NCI-H446 (cell line): ENCODE measurements at places on chromosomes 12 and 14.

DNA sequence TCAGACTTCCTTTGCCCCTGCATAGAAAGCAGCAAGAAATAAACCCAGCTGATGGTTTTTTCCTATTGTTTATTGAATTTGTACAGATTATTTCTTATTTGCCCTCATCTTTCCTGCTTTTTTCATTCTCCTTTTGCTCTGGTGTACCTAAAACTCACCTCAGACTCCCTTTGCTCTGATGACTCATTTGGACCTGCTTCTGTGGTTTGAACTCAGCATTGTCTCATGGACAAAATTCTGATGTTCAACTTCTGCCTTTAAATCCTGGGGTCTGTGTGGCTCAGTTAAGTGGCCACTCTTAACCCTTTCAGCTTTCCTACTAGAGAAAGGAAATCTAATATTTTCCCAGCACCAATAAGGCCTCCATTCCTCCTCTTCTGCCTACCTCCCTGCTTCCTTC, 3.5 kb upstream of the SENP1 start:
- no peak for DNase-seq

- DNase-seq = no peak
Observed at GRCh38 chr14:93715279-93715927, 72.9 kb downstream of the PRIMA1 start.

DNA sequence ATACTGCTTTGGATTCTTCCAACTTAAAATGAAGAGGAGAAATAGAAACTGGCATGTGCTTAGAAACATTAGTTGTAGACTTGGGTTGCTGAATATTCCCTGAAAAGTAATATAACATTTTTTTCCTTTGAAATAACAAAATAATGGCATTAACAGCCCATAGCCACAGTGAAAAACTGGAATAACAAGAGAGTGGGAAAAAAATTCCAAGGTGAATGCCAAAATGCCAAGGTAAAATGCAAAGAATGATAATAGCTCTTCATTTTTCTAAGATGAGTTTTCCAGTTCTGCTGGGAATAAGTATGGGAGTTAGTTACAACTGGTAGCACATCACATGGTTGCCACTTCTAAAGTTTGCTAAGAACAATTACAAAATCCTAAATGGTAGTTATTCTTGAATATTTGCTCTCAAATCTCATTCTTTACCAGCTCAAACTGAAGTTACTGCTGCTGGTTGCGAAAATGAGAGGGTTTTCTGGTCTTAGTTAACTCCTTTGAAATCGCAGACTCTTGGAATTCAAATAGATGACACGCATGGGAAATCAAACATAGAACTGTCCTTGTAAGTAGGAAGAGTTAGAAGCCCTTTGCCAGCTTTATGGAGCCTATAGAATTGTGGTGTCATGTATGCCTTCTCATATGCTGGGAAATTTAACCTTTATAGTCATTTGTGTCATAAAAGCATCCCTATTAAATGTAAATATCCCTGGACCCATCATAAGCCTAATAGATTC, 165.0 kb upstream of the DCN start:
- DNase-seq = no peak

DNA sequence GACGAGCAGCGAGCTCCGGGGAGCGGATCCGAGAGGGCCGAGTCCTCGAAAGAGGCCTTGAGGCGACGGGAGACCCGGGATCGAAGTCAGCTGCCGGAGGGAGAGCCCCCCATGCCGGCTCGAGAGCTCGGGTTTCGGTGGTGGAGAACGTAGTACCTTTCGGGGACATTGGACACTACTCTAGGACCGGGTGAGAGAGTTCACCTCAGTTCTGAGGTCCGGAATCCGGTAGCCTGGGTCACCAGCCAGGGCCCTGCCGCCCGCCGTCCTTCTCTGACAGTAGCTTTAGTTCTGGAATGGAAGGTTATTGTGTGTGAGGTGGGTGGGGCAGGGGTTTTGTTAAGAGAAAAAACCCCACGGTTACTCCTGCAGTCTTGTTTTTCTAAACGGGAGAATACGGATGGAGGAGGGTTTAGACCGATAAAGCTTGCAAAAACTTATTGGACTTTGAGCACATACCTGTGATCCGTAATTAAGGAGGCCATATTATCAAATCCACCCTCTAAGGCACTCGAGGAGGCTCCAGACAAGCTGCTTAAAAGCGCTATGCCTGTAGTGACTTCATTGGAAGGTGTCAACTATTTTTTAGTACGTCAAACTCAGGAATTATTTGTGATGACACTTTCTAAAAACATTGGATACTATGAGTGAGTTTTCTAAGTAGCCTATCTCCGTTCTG, 765 bp downstream of the SCYL2 start:
- DNase-seq = no peak

- no peak for DNase-seq
Observed at GRCh38 chr14:103520269-103520656, 2.4 kb downstream of the CKB start.

DNA sequence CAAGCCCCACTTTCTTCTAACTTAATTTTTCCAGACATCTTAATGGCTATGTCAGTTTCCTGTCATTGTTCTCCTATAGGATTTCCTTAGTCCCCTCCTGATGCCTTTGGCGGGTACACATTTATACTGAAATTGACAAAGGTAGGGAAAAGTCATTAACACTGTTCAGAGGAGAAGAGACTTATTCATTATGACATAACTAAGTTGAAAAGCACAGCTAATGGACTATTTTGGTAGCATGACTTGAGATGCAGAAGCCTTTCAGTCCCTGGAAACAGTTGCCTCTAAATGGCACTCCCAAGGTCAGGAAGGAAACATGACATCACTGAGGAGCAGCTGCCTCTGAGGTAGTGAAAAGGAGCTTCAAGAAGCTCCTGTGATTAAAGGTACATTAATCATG, 317.5 kb upstream of the KITLG start:
- DNase-seq = no peak

- DNase-seq = no peak
Observed at GRCh38 chr12:66753810-66754209, 74.9 kb upstream of the GRIP1 start.

GRCh38 chr12:11673666-11674461, 24.4 kb downstream of the ETV6 start:
- no peak for DNase-seq

- DNase-seq = no peak
Observed at GRCh38 chr14:45084946-45085346, 1.0 kb downstream of the PRPF39 start.

GRCh38 chr14:99573436-99574098, 30.4 kb downstream of the CCDC85C start:
- peak; percentile 66 for DNase-seq

DNA sequence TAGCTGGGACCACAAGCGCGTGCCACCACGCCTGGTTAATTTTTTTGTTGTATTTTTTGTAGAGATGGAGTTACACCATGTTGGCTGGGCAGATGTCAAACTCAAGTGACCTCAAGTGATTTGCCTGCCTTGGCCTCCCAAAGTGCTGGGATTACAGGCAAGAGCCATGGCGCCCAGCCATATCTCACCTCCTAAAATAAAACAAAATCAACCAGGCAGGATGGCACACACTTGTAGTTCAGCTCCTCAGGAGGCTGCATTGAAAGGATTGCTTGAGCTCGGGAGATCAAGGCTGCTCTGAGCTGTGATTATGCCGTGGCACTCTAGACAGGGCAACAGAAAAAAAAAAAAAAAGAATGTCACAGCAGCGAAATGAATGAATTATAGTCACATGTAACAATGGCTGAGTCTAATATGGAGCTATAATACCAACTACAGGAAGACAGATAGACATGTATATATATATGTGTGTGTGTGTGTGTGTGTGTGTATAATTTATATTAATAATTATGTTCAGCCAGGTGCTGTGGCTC, 19.3 kb upstream of the TMEM120B start:
- DNase-seq = no peak

- DNase-seq = no peak
Observed at GRCh38 chr12:64110864-64111263, 111.2 kb downstream of the KICS2 start.

- DNase-seq = no peak
Observed at GRCh38 chr14:34051966-34052657, 101.2 kb upstream of the EGLN3 start.

GRCh38 chr12:111443586-111443985, 37.9 kb downstream of the SH2B3 start:
- DNase-seq = no peak

GRCh38 chr12:49869816-49870500, 27.1 kb upstream of the BCDIN3D start:
- DNase-seq = no peak

DNA sequence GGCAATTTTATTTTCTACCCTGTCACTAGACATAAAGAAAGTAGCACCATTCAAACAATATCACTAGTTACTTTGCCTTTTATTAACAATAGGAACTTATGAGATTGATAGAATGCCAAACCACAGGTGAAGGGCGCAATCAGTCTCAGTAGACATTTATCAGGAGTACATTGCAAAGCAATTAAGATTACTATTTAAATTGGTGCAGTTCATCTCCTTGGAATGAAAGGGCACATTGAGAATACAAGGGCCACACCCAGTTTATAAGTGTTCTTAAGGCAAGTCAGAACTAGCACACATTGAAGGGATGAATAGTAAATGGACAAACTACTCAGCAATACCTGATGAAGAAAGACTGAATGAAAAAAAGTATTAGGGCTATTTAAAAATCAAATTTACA, 601.4 kb downstream of the C12orf50 start:
- no peak for DNase-seq

GRCh38 chr14:34462132-34462893, at the start of gene SPTSSA:
SPTSSA (minus strand) TSS chr14:34462240; CDS start chr14:34462207, 33 bp downstream.
- DNase-seq = peak; percentile 95

DNA sequence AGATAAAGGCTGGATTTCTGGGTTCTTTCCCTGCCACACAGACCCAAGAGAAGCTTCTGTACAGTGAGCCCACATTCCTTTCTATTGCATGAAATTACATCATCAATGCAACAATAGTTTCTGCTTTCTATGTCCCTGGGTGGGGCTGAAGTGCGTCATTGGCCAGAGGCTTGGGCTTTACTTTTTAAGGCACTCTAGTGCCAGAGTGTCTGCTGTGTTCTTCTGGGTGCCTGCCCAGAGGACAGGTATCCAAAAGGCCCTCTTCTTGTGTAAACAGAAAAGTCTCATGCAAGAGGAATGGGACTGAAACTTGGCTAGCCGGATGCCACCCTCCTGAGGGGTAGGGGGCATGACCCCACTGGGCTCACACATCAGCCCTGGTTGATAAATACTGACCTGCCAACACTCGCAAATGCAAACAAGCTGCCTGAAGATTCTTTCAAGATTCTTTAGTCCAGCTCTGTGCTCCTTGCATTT, 5.9 kb downstream of the KRT86 start:
- no peak for DNase-seq

DNA sequence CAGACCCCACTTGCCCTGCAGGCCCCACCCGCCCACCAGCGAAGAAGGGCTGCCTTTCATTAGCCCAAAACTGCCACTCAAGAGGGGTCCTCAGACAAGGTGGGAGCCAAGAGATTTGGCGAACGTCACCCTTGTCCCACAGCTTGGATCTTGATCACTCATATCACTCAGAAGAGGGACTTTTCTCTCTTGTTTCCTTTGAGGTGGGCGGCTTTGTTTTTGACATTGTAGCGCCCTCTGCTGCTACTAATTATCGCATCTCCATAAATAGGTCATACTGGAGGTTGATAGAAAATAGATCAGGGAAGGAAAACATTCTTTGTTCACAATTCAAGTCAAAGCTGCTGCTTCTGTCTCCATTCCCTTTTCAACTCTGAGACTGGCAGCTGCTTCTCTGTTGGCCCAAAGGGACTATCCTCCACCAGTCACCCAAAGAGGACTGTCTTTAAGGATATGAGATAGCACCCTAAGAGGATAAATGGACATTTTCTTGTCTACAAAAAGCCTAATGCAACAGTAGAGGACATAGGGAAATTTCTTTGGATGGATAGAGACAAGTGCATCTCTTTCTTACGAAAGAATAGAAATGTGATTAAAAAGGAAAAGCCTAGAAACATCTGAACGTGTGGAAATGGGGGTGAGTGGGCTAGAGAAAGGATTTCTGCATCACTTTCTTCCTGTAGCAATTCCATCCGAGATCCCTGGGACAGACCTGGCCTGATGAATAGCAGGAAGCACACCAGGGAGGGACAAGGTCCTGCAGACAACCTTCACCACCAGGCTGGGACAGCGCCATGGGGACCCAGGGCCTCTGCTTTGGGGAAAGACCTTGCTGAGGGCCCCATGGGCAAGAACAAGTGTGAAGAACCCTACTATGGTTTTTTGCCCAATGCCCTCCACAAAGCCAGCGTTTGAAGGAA, 115.8 kb downstream of the DAD1 start:
- DNase-seq = peak; percentile 45

DNA sequence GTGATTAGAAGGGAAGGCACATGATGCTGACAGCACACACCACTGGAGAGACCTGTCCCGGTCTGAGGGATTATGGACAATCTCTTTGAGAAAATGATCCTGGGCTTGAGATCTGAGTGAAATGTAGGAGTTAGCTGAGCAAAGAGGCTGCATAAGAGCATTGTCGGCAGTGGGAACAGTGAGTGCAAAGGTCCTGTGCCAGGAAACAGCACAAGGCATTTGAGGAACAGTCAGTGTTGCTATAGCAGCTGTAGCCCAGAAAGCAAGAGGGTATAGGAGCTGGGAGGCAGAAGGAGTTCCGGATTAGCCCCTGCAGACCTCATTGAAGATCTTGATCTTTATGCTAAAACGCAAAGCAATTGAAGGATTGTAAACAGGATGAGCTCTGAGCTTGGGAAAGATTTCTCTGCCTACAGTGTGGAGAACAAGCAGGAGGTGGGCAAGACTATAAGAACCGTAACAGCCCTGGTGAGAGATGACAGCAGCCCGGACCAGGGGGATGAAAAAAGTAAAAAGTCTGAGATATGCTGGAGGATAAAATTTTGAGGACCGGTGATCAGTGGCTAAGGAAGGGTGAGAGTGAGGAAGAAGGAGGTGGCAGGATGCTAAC, 28.5 kb downstream of the CFL2 start:
- no peak for DNase-seq

DNA sequence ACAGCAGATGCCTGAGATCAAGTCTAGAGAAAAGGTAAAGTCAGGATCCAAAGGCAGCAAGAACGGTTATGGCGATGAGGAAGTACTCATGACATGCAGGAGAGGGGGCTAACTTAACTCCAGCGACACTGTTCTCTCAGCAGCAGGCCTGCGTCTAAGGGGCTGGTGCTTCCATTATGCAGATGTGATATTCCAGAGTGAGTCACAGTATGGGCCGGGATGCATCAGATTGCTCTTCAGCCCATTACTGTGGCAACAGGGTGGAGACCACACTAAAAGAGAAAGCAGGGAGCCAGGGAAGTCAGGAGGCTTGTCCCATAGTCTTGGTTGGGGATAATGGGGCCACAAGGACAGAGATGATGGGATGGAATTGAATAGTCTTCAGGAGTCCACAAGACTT, 151.8 kb upstream of the NTF3 start:
- DNase-seq = no peak
